Fibroblast of the aortic adventitia (primary cell): ENCODE measurements at places on chromosomes 7 and 10.

DNA sequence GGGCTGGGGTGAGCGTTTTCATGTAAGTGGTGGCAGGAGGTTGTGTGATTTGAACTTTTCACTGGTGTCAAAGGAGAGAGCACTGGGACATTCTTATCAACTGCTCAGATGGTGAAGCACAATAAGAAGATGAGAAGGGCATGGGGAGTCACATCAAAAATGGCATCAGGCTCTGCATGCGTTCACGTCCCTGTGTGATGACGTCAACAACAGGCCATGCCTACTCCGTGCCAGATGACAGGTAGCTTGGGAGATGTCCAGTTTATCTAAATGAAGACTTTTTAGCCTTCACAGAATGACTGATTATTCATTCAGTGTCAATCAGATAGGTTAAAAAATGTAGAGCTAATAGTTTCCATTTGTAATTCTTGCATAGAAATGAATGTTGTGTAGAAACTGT lies 264.3 kb upstream of the POM121L12 start:
- DNase-seq, result no peak

DNA sequence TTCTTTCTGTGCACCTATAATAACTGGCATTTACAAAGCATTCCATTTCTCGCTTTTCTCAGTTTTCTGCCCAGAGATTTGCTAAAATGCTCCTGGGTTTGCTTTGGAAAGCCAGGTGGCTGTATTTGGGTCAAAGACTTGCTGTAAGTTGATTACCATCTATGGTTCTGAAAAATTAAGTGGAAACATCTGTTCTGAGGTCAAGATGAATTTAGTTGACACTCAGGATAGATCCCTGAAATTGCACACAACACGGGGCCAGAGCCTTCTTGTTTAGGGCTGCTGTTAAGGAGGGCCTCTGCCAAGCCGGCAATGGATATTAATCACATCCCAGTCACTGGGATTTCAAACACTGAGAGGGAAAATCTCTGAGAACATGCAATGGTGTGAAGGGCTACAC lies 111.6 kb upstream of the GLI3 start:
- no peak for DNase-seq

- DNase-seq, result no peak
Measured at GRCh38 chr7:121343302-121343701, 14.5 kb downstream of the WNT16 start.

- DNase-seq, result peak; percentile 35
Measured at GRCh38 chr7:23072048-23072447, 33.5 kb upstream of the KLHL7 start.

DNA sequence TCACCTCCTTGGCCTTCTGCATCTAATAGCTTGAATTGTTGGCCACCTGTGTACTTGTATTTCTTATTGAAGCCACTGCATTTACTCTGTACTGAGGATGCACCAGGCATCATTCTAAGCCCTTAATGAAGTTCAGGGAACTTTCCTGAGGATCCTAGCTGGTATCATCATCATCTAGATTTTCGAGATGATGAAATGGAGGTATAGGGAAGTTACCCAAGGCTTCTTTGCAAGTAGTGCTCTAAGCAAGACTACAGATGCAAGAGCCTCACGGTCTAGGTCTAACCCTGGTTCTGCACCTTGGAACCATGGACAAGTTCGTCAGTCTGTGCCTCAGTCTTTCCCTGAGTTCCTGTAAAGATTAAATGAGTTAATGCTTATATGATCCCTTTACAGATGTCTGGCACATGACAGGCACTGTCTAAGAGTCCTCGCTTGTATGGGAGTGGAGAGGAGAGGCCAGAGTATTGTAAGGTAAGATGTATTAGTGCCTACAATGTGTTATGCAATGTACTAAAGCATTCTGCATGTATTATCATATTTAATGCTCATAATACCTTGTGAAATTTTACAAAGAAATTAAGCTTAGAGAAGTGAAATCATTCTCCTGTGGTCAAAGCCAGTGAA lies 145.1 kb downstream of the KCNMA1 start:
- DNase-seq, result no peak

DNA sequence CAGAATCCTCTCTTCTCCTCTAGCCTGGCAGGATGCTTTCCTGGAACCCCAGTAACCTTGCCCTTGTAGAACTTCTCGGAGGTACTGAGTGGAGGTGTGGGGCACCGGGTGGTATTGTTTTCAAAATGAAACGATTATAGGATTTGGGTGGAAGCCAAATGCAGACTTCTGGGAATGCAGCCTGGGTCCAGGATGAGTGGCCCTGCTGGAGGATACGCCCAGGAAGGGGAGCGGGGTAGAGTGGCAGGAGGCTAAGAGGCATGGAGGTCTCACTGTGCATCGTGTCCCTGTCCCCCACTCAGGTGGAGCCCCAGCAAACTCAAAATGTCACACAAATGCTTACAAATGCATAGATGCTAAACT lies 109.1 kb upstream of the PPIF start:
- peak; percentile 37 for DNase-seq

DNA sequence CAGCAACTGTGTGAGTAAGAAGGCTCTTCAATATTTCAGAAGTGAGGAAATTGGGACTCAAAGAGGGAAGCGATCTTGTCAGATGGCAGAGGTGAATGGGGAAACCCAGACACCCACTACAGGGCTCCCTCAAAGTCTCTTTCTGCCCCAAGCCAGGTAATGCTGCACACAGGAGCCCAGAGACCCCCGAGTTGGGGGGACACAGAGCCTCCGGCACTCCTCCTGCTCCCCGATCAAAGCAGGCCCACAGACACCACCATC lies 139.4 kb downstream of the TNS3 start:
- DNase-seq, result no peak

GRCh38 chr7:18927134-18927533 lies 190.3 kb downstream of the TWIST1 start:
- peak; percentile 53 for DNase-seq

DNA sequence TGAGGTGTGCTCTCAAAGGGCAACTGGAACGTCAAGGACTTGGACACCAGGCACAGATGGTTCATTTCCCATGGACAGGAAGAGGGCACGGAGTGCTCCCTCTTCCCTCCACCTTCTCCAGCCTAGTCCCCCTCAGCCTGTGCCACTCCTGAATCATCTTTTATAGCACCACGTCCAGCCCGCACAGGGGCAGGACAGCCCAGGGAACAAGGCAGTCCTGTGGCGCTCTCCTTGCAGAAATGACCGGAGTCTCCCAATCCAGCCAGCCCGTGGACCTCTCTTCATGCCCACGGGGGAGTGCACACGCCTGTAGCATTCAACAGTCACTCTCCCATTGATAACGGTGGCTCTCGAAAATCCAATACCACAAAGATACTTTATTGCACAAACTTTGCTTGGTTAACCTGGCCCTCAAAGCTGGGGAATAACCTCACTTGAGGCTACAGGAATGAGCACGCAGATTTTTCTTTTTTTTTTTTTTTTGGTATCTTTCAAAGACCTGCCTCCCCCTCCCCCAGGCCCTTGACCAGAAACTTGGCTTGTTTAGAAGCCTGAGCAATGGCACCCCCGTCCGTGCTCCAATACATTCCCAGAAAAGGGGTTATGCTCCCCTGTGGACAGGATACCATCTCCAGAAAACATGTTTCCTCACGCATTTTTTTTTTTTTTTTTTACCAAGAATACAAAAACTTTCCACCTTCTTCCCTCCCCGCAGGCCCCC lies 733 bp downstream of the PRKCQ start:
- DNase-seq, result no peak

DNA sequence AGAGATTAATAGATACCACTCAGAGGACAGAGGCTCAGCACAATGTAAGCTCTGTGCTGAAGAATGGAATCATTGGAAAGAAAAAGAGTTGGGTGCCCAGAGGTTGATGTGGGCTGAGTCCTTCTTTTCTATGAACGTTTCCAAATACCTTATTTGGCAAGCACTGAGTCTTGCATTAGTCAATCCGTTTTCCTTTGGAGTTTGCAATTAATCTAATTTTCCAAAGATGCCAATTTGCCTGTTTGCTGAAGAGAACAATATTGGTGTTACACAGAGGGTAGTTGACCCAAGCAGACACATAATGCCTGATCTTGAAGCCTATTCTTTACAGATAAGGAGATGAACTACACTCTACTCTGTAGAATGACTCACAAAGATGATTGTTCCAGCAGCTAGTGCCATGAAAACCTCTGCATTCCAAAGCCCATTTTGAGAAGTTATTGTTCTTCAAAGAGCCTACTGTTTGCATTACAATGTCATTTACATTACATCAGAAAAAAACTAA lies 55.4 kb upstream of the MET start:
- DNase-seq, result peak; percentile 88

GRCh38 chr10:48792687-48793096 lies 108.0 kb downstream of the WDFY4 start:
- DNase-seq, result peak; percentile 79

GRCh38 chr7:111132833-111133232 lies 41.9 kb downstream of the LRRN3 start:
- DNase-seq, result no peak

DNA sequence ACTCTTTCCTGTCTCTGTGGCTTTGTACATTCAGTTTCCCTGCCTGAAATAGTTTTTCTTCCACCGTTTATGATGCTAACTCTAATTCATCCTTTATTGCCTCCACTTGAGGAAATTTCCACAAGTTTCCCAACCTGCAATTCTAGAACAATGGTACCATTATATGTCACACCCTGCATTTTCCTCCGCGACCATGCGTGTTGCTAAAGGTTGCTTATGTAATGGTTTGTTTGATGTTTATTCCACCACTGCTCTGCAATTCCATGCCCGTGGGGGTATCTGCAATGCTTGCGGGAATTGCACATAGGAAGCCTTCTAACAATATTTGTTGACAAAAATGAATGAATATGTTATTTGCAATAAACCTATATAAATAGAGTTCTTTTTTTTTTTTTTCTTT lies 69.5 kb upstream of the ST8SIA6 start:
- no peak for DNase-seq

GRCh38 chr10:116109881-116110280 lies 163.1 kb downstream of the GFRA1 start:
- no peak for DNase-seq

GRCh38 chr7:114048386-114049235 lies 129.8 kb upstream of the PPP1R3A start:
- DNase-seq, result peak; percentile 38

DNA sequence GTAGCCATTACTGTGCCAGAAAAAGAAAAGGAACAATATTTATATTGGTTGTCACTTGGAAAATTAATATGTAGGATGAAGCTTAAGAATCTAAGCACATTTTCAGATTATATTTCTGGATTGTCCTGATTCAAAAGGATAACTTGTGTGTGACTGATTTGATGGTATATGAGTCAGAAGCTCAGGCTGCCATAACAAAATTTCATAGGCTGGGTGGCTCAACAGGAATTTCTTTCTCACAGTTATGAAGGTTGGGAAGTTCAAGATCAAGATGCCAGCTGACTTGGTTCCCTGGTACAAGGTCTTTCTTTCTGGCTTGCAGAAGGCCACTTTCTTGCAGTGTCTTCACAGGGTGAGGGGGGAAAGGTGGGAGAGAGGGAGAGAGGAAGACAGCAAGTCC lies 108.5 kb downstream of the ST7 start:
- peak; percentile 24 for DNase-seq

GRCh38 chr7:92888-93672 lies 99.3 kb upstream of the FAM20C start:
- no peak for DNase-seq

DNA sequence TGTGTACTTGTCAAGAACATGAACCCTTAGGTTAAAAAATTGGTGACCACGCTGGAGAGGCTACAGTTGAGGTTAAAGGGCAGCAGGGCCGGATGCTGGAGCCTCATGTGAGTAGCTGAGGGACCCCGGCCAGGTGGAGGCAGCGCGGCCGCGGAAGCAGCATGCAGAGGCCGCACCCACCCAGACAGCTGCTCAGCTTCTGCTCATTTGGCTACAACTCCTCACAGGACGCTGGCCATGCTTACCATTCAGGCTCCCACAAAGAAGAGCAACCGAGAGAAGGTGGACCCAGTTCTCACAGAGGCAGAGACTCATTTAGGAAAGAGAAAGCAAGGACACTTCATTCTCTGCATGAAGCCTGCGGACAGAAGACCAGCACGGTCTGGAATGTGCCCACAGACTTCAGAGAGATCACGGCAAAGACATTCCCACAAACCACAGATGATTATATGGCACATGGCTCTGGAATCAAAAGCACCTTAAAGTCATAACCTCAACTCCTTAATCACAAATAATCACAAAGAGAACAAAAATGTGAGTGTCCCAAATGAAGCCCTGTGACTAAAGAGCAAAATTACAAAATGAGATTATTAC lies 94.4 kb downstream of the VOPP1 start:
- DNase-seq, result peak; percentile 61

GRCh38 chr10:113274176-113274829 lies 278.6 kb upstream of the HABP2 start:
- DNase-seq, result peak; percentile 86

DNA sequence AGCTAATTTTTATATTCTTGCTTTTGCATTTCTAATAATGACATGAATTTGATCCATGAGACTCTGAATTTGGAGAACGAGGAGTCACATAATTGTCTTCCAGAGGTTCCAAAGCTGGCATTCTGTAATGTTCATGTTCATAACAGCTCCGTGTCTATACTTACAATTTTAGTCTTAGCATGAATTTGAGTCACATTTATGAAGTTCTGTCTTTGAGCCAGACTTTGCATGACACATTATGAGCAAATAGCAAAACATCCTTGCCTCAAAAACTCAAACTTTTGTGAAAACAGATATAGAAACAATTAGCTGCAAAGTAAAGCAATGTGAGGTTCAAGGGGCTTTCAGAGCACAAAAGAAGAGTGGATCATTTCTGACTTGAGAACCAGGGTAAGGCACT lies 44.5 kb upstream of the CAV2 start:
- peak; percentile 78 for DNase-seq

- DNase-seq, result no peak
Measured at GRCh38 chr10:24246365-24246764, 37.4 kb downstream of the KIAA1217 start.

GRCh38 chr10:48804740-48805182 lies 120.1 kb downstream of the WDFY4 start:
- no peak for DNase-seq

- DNase-seq, result no peak
Measured at GRCh38 chr7:46568420-46569132, 647.5 kb upstream of the IGFBP3 start.

GRCh38 chr10:59991117-59991516 lies 84.8 kb upstream of the CCDC6 start:
- DNase-seq, result no peak

- peak; percentile 46 for DNase-seq
Measured at GRCh38 chr7:32588657-32589056, 93.4 kb downstream of the AVL9 start.

- no peak for DNase-seq
Measured at GRCh38 chr7:31116615-31117014, 64.5 kb downstream of the ADCYAP1R1 start.

DNA sequence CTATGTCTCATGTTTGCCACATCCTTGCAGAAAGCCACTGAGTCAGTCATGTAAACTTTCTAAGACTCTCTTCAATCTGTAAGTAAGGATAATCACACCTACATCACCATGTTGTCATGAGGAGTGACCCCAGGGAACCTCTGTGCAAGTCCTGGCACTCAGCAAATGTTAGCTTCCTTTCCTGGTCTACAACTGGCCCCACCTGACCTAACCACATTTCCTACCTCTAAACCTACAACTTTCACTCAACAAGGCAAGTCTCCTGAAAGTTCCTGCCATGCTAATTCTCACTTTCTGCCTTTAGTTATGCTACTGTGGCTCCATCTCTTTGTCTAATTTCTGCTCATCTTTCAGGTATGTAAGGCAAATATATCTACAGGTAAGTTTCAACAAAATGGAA lies 72.3 kb upstream of the SEM1 start:
- DNase-seq, result no peak
